CD4-positive, alpha-beta T cell treated with Interleukin-2 at 100 ng/mL for 4 hours (primary cell): ENCODE measurements at places on chromosomes 13 and 19.

- DNase-seq, result no peak
Measured at GRCh38 chr19:11704626-11705025, 34.1 kb downstream of the ZNF823 start.

- DNase-seq, result peak; percentile 43
Measured at GRCh38 chr19:45424191-45425058, 708 bp upstream of the ERCC1 start.

DNA sequence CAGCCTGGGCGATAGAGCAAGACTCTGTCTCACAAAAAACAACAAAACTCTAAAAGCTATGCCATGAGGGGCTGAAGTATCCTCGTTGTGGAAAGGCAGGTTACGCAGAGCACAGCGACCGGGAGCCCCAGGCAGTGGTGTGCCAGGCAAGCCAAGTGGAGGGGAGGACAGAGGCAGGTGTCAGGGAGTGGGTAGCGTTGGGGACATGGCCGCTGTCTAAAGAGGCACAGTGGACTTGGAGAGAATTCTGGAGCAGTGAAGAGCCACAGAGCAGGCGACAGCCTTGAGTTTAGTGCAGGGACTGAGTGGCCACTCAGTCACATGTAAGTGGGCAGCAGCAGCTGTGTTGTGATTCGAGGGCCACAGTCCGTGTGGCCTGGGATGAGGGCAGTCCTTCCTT lies 541.7 kb downstream of the FGF9 start:
- DNase-seq, result no peak

- DNase-seq, result peak; percentile 64
Measured at GRCh38 chr19:10000171-10000826, 10.0 kb downstream of the COL5A3 start.

GRCh38 chr19:18558202-18558555 lies 509 bp downstream of the KXD1 start:
- DNase-seq, result no peak

DNA sequence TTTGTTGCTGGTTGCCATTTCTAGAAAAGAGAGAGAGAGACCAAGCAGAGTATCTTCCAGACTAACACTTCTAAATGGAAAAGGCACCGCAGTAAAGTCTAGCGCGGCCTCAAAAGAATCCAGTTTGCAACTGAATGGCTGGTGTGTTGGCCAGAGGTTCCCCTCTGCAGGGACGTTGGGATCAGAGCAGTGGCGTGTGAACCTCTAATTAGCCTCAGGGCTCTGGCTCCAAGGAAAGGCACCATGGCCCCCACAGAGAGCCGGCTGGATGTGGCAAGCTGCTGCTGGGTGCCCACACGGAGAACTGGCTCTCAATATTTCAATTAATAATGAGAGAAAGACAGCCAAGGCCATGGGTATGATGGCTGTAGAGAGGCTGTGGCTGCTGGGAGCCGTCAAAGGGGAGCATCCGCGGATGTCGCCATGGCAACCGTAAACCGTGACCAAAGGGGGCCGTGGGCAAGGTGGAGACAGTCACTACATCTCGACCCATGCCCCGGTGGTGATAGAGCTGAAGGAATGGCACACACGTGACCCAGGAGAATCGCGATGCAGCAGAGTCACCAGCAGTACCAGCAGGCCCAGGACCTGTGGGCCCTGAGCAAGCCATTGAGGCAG lies 9.5 kb downstream of the VSTM2B start:
- no peak for DNase-seq

DNA sequence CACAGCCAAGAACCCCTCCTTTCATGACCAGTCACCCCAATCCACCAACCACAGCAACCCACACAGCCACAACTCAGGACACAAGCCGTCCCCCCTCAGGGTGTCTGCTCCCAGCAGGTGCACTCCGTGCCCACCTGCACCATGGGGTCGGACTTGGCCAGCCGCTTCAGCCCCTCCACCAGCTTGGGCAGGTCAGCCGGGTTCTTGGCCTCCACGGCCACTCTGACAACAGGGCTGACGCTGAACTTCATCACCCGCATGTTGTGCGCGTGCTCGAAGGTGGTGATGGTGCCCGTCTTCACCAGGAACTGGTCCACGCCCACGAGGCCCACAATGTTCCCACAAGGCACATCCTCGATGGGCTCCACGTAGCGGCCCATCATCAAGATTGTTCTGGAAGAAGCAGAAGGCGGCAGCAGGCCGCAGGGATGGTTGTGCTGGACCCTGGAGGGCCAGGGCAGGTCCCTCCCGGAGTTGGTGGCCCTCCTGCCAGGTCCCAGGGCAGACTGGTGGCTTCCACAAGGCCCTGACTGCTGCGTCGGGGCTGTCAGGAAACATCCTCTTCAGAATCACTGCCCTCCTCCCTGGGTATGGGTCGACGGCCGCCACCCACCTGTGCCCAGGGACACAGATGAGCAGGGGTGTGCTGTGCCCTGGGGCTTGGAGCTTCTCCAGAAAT lies 5.5 kb downstream of the EEF2 start:
- no peak for DNase-seq

GRCh38 chr19:42442833-42443232 lies at the start of gene CXCL17:
Gene CXCL17 (minus strand): TSS chr19:42442946. CDS start chr19:42442832, 114 bp downstream.
- no peak for DNase-seq

- DNase-seq, result no peak
Measured at GRCh38 chr13:51858433-51859247, 3.1 kb upstream of the CCDC70 start.

DNA sequence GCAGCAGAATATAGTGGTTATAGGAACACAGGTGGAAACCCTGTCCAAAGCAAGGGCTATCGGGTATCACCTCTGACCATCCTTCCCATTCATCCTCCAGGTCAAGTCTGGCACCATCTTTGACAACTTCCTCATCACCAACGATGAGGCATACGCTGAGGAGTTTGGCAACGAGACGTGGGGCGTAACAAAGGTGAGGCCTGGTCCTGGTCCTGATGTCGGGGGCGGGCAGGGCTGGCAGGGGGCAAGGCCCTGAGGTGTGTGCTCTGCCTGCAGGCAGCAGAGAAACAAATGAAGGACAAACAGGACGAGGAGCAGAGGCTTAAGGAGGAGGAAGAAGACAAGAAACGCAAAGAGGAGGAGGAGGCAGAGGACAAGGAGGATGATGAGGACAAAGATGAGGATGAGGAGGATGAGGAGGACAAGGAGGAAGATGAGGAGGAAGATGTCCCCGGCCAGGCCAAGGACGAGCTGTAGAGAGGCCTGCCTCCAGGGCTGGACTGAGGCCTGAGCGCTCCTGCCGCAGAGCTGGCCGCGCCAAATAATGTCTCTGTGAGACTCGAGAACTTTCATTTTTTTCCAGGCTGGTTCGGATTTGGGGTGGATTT lies 2.1 kb upstream of the RAD23A start:
- DNase-seq, result no peak

DNA sequence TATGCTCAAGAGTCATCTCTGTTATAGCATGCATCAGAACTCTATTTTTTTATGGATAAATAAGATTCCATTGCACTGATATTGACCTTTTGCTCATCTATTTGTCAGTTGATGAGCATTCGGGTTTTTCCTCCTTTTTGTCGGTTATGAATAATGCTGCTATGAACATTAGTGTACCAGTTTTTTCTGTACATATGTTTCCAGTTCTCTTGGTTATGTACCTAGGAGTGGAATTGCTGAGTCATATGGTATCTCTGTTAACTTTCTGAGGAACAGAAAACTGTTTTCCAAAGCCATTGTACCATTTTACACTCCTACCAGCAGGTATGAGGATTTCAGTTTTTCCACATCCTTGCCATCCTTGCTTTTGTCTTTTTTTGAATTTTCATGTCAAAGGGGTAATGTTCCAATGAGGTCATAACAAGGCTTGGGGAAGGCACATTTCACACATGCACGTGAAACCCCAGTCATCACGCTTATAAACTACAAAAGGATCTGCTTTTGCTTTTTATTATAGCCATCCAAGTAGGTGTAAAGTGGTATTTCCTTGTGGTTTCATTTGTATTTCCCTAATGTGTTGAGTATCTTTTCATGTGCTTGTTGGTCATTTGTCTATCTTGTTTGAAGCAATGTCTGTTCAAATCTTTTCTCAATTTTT lies 14.6 kb downstream of the KBTBD7 start:
- DNase-seq, result no peak
